ENCODE measurements at places on chromosomes 16 and 17.

DNA sequence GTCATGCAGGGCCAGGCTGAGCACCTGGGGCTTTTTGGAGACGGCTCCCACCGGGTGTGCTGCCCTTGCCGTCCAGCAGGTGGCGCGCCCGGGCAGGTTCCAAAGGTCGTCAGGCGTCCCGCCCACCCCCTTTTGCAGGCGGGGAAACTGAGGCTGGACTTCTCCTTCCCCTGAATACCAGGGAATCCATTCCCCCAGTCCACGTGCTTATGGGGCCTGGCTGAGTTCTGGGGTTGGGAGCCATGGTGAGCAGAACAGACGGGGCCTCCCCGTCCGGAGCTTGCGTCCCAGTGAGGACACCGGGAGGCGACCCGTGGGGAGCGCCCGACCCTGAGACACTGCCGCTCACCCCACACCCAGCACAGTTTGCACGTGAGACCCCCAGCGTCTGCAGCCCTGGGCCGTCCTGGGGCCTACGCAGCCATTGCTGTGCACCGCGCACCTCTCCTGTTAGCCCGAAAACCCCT is 51.8 kb upstream of the JPH3 start:
- no peak for DNase-seq

DNA sequence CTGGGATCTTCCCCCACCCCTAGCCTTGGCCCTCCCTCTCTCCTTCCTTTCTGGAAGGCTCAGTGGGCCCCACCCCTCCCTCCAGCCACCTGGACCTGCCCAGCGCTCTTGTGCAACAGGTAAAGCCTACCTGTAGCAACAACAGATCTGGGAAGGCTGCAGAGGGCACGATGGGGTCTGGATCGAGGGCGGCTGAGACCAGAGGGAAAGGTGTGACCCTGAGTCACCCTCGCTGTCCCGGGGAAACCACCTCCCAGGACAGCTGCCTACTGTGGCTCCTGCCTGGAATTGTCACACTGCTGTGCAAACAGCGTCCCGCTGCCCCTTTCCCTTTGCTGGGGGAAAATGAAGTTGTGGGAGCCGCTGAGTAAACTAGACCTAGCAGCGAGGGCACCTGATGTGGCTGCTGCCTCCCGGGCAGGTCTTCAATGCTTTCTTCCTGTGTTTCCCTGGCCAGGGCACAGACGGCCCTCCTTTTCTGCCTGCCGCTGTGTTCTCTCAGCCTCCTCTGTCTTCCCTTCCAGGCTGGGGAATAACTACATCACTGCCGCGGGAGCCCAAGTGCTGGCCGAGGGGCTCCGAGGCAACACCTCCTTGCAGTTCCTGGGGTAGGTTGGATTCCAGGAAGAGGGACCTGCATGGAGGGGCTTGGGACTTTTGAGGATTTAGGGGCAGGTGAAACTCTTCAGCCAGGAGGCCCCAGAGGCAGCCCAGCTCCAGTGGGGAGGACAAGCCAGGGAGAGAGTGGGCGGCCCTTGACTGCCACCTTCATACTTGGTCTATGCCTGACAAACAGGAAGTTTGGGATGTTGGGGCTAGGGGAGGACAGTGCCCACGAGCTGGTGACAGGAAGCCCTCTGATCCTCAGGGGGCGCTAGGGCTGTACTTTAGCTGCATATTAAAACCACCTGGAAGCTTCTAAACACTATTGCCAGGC is 22.2 kb upstream of the CYLD start:
- no peak for DNase-seq

DNA sequence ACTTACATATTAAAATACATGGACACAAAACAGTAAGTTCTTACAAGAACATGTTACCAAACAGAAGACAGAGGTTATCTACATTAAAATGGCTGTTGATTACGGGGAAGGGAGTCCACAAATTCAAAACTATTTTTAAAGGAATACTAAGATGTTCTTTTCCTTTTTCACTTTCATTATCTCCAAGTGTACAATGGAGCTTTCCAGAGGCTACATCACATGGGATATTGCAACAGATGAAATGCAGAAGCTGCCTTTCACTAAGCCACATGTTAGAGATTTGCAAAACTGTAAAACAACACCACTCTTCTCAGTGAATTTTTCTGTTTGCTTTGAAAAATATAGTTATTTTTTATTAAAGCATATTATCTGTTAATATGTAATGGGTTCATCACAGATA is 53.6 kb downstream of the XPO6 start:
- DNase-seq: no peak

- no peak for DNase-seq
Observed at GRCh38 chr16:79754501-79754900, 154.0 kb upstream of the MAF start.

GRCh38 chr16:60151987-60152386 is 1417.9 kb upstream of the GOT2 start:
- DNase-seq: no peak

DNA sequence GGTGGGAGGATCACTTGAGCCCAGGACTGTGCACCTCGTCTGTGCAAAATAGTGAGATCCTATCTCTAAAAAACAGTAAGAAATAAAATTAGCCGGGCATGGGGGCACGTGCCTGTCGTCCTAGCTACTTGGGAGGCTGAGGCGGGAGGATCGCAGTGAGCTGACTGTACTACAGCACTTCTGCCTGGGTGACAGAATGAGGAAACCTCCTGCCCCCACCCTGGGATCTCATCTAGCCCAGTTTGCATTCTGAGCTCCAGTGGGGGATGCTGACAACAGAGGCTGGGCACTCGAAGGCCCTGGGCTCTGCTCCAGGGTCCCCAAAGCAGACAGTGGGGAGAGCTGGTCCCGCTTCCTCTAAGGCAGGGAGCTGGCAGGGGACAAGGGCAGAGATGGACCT is 7.1 kb downstream of the NAGPA start:
- DNase-seq: no peak

- DNase-seq: no peak
Observed at GRCh38 chr17:34130544-34130943, 124.5 kb upstream of the CCL2 start.

GRCh38 chr16:22692034-22692433 is 121.9 kb upstream of the HS3ST2 start:
- DNase-seq: no peak

DNA sequence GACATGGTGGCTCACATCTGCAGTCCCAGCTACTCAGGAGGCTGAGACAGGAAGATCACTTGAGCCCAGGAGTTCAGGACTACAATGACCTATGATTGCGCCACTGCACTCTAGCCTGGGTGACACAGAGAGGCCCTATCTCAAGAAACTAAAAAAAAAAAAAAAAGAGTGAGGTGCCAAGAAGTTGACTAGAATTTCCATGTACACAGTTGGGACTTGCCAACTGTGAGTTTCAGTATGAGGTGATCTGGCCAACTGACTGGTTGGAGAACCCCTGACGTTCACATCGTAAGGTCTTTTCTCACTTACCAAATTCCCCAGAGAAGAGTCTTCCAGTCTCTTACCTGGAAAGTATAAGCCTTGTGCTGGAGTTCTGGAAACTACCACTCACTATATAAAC is 3.1 kb upstream of the MED11 start:
- no peak for DNase-seq

- no peak for DNase-seq
Observed at GRCh38 chr16:7581175-7581574, 248.5 kb downstream of the RBFOX1 start.

DNA sequence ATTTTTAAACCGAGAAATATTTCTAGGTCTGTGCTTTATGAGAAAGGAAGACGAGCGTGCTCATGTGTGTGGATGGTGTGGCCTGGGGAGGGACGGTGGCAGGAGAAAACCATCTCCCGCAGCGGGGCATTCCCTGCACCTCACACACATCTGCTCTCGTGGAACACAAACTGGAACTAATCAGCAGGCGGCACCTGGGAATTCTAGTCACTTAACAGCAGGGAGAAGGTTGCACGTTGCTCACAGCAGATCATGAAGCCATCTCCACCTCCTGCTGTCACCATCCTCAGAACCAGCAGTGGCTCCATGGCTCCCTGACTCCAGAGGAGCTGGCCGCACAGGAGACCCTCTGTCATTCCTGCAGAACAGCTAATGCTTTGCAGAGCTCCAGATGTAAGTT is 35.2 kb downstream of the ADCY9 start:
- DNase-seq: peak; percentile 21

DNA sequence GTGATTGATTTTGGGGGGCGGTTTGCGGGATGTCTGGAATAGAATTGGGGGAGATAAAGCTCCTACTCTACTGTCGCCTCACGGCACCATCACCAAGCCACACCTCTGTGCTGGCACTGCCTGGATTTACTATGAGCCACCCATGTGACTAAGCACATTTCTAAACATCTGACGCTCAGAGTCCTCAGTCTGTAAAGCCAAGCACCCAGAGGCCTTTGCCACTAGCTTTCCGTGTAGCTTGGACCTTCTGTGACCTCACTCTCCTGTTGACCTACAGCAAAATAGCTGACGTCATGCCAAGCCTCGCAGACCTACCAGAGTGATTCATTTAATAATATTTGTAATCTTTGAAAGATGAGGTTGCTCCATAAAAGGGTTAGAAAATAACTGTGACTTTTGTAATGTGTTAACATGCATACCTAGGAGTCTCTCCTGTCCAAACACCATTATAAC is 38.5 kb upstream of the MYOCD start:
- DNase-seq: no peak

DNA sequence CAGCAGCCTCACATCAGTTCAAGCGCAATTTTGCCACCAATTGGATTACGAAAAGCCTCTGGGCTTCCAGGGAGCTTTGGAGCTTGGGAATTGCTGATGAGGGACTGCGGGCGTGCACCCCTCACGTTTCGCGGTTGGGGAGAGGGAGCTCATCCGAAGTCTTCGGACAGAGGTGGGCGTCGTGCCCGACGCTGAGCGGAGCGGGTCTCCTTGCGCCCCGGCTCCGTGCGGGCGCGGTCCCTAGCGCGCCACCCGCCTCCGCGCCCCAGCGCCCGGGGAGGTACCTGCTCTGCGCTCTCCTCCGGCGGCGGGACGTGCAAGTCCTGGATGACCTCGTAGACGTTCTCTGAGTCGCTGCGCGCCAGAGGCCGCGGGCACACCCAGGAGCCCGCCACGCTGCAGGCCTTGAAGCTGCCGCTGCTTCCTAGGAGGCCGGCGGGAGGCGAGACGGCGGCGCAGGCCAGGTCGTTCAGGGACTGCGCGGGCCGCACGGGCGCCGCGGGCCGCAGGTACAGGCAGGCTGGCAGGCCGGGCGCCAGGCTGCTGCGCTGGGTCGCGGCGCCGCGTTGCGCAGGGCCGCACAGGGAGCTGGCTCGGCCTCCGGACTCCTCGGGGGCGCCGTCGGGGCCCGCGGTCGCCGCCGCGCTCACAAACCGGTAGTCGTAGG is 3.2 kb downstream of the ARHGAP27 start:
- peak; percentile 79 for DNase-seq

DNA sequence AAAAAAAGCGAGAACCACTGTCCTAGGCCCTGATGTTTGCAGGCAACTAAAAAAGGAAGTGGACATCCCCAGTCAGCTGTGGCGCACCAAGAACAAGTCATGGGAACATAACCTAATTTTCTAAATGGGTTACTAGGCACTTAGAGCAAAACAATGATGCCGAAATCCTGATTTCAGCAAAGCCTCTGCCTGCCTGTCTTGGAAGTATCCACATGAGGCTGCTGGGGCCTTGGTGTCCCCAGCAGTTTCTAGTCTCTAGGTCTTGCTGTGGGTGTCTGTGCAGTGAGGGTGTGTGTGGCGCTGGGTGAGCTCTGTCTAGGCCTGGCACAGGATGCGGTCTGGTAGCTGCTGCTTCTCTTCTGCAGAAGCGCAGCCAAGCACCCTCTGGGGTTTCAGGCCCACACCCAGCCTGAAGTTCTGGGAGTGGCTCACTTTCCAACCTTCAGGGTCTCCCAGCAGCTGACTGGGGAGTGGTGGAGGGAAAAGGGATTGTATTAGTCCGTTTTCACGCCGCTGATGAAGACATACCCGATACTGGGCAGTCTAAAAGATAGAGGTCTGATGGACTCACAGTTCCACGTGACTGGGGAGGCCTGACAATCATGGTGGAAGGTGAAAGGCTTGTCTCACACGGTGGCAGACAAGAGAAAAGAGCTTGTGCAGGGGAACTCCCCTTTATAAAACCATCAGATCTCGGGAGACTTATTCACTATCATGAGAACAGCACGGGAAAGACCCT is 21.1 kb downstream of the STH start:
- no peak for DNase-seq

- DNase-seq: no peak
Observed at GRCh38 chr16:12240036-12240435, 263.5 kb downstream of the SNX29 start.

DNA sequence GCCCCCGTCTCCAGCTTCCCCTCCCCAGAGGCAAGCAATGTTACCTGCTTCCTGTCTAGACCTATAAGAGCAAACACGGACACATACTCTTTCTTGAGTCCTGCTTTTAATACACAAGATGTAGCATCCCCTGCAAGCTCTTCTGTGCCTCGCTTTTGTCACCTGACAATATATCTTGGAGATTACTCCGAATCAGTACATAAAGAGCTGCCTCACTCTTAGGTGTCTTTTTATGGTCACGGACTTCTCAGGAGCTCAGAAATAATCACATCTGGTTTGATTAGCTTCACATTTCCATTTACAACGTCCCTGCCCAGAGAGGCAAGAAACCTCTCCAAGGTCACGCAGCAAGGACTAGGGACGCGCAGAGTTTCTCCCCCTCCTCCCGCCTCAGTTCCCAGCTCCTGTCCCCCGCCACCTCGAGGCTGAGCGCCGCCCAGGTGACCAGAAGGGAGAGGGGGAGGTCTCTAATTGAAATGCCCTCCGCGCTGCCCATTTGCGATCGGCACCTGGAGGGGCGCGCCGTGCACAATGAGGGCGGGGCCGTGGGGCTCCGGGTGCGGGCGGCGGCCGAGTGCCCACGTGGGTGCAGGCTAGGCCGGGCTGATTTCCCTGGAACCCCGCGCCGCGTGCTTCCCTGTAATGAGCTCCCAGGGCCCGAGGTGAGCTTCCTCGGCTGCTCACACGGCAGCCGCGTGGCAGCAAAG is 13.8 kb upstream of the SEZ6 start:
- no peak for DNase-seq

- no peak for DNase-seq
Observed at GRCh38 chr17:43839670-43840108, 6.7 kb upstream of the MPP3 start.

- DNase-seq: no peak
Observed at GRCh38 chr16:50712560-50712898, 19.1 kb downstream of the NOD2 start.

DNA sequence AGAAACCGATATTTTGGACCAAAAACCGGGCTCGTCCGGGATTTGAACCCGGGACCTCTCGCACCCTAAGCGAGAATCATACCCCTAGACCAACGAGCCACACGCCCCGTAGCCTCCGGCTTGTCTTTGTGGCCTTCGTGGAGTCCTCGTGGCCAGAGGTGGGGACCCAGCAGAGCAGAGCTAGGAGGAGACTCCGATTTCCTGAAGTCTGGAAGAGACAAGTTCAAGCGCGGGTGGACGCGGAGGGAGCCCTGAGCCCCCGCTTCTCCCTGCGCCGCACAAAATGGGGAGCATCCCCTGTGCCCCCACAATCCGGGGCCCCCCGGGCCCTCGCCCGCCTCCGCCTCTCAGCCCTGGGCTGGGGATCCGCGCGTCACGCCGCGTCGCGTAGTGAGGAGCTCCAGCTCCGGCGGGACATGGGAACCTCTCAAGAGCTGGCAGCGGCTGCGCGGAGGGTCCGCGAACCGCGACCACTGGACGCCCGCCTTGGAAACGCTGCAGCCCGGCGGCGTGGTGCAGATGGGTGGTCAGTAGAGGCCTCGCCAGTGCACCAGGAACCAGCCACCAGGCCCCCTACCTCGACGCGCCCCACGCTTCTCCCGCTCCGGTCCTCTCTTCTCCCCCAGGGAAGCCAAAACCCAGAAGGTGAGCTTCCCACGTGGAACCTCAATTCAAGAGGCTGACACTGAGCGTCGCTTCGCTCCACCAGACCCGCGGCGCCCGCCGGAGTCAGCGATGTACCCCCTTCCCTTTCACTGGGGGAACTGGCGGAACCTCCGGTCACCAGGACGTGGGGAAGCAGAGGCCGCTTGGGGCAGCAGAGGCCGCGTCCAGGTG is 5.2 kb upstream of the OR1F1 start:
- DNase-seq: peak; percentile 69

All from right kidney (tissue), 9 donors.